Stimulated activated CD8-positive, alpha-beta memory T cell treated with anti-CD3 and anti-CD28 coated beads, Interleukin-7, amount 100 ng/mL, for 1 hour (primary cell): ENCODE measurements at places on chromosomes 12 and 14.
A peak's percentile ranks its signal among the peaks of the same experiment; 100 is the strongest.

- DNase-seq = no peak
Observed at GRCh38 chr14:68506021-68506644, 286.7 kb downstream of the ZFP36L1 start.

DNA sequence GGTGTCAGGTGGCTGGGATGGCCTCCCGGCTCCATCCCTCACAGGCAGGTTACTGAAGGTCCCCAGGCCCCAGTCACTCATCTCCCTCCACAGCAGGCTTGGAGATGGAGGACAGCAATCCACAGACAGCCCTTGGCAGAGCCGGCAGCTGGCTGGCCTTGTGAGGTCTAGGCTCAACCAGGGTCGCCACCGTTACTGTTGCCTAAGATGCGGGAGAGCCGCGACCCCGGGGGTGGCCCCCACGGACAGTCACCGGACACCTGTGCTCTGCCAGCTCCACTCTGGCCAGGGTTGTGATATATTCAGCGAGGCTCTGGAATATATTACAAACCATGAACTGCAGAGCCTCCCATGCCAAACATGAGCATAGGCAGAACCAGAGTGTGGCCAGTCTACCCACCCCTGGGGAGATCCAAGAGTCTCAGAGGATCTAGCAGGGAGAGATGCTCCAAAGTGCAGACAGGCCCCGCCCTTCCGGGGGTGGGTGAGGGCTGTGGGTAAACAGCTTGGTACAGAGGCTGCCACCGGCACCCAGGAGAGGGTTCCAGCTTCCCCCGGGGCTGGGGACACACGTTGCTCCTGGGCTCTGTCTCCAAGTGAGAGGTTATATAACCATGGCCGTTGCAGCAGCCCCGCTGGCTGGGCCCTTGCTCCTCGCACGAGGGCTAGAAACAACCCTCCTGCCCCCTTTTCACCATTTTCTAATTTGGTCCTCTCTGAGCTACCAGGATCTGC lies 55.9 kb upstream of the DIO3 start:
- no peak for DNase-seq

- DNase-seq = no peak
Observed at GRCh38 chr12:69529021-69529420, 56.2 kb upstream of the CCT2 start.

DNA sequence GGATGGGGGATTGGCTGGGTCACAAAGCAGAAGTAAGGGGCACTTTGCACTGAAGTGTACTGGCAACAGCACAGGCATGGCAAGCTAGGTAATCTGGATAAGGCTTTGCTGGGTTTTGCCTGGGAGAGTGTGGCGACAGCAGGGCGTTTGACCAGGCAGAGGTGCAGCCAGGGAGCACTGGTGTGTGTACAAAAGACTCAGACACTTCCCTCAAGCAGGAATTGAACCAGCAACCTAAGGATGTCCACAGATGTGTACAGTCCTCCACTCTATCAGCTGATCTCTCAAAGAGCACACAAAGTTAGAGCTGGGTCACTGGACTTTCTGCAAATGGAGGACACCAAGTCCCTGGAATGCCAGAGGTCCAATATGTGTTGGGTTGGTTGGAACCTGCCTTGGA lies 15.4 kb upstream of the RNASE4 start:
- no peak for DNase-seq

DNA sequence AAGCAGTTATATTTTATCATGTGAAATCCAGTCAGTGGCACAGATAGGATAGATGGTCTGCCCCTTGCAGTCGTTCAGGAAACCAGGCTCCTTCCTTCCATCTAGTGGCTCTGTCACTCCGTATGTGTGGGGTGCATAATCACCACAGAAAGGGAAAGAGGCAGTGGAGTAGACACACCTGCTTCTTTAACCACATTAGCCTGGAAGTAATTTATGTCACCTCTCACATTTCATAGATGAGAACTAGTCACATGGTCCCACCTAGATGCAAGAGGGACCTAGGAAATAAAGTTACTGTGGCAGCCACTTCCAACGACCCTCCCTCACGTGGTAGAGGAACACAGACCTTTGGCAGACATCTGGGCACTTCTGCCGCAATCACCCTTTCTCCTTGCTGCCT lies 14.2 kb upstream of the RNU6-8 start:
- DNase-seq = no peak

DNA sequence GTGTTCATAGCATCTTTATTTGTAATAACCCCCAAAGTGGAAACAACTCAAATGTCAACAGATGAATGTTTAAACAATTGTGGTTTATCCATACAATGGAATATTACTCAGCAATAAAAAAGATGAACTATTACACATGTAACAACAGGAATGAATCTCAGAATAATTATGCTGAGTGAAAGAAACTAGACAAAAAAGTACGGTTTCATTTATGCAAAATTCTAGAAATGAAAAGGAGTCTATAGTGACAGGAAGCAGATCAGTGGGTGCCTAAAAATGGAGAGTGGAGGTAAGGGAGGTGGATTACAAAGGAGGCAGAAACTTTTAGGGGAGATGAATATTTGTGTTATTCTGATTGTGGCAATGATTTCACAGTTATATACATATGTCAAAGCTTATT lies 4.8 kb downstream of the PRKCH start:
- DNase-seq = no peak

- DNase-seq = no peak
Observed at GRCh38 chr14:90620568-90621077, 195.6 kb downstream of the TTC7B start.

- DNase-seq = no peak
Observed at GRCh38 chr12:124841558-124841945, 22.1 kb downstream of the SCARB1 start.

DNA sequence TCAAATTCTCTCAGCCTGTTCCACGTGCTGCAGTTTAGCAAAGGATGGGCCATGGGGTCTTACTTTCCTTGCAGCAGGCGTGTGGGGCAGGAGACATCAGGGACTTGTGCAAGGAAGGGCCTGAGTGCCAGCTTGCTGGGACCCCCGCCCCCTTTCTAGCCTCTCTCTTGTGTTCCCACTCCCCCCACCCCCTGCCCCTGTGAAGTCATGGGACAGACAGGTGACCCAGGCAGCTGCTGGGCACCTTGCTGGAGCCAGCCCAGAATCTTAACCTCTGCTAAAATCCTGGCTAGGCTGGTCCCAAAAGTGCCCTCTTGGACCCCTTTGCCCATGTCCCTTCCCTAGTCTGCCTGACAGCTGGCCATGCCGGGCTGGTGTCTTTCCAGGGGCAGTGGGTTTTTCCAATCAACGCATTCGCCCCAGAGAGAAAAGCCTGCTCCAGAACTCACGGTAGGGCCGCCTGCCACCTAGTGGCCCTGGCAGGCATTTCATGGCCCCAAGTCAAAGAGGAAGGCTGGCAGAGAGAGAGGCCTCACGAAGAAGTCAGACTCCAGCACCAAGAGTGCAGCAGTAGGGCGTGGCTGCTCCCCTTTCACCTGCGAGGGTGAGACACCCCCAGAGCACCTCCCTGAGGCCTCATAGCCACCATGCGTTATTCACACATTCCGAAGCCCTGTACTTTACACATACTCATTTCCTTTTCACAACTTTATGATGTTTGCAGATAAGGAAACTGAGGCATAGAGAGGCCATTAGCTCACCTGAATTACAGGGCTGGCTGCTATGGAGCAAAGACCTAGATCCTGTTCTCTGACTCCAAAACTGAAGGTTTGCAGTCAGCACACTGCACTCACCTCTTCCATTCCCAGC lies 67.4 kb downstream of the LGMN start:
- DNase-seq = peak; percentile 59

DNA sequence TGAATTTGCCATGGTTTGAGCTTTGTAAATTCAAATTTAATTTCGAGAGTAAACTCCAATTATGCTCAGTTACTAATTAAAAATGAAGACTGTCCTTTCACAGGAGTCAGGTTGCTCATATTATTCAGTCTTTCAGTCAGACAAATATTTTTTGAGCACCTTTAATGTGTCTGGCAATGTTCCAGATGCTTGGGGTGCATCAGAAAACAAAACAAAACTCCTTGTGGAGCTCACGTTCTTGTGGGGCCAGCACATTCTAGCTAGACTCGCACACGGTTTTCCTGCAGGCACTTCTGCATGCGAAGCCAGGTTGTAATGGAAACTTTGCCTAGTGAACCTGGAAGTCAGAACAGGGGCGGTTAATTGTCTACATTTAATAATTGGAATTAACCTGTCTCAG lies 64.0 kb upstream of the ATF1 start:
- no peak for DNase-seq

DNA sequence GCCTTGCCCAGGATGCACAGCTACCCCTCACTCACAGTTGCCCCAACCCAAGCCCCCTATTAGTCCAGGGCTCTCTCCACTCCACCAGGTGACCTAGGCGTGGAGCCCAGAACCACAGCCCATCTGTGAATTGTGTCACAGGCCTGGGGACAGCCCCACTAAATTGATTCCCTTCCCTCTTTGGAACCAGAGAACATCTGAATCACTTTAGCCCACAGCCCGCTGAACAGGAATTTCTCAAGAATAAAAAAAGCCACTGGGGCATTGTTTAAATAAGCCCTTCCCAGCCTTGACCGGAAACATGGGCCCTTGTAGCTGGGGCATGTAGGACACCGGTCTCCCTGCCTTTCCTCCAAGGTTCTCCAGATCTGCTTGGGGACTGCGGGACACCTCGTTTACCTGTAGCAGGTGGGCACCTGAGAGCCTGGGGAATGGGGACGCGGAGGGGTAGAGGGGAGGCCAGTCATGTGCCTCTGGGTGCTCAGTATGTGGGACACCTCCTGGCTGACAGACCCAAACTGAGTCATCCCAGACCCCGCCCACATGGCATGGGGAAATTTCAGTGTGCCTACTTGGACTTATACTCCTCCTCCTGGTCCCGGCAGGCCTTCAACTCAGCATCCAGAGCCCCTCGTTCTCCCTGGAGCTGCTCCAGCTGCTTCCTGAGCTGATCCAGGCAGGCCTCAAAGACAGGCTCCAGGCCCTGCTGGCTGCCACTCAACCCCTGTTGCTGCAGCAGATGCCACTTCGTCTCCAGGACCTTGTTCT lies 1.3 kb downstream of the KRT78 start:
- no peak for DNase-seq

GRCh38 chr14:83467811-83468210 lies 1934.2 kb upstream of the SEL1L start:
- no peak for DNase-seq

GRCh38 chr14:92589213-92589852 lies 75.8 kb downstream of the RIN3 start:
- no peak for DNase-seq

DNA sequence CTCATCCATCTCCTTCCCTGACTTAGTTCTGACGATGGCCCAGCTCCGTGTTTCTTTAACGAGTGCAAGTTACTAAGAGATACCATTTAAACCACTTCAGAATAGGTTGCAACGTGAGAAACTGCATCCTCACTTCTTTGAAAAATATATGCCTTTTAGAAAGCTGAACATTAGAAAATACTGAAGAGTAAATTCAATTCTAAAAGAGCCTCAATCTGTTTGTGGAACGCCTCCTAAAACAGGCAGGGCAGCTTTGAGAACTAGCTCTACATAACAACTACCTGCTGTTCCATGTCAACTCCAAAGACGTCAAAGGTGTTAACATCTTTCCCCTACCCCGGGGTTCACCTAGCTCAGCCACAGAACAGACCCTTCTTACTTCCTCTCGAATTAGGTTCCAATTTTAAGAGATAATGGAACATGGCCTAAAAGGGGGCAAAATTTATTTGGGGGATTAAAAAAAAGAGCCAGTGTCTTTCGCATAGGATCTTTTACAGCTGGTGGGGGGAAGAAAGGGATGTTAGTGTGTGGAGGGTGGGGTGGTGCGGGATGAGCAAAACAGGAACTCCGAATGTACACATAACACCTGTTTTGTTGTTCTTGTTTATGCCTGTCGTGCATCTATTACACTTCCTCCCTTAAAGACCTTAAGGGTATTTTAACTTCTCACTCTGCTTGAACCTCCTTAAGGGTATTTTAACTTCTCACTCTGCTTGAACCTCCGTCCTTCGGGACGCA lies 3.3 kb downstream of the BHLHE41 start:
- no peak for DNase-seq

- DNase-seq = no peak
Observed at GRCh38 chr12:47894068-47894467, 10.7 kb downstream of the VDR start.

- no peak for DNase-seq
Observed at GRCh38 chr14:103347091-103347815, 13.2 kb downstream of the EIF5 start.
